ENCODE measurements at places on chromosomes 6 and 20.

DNA sequence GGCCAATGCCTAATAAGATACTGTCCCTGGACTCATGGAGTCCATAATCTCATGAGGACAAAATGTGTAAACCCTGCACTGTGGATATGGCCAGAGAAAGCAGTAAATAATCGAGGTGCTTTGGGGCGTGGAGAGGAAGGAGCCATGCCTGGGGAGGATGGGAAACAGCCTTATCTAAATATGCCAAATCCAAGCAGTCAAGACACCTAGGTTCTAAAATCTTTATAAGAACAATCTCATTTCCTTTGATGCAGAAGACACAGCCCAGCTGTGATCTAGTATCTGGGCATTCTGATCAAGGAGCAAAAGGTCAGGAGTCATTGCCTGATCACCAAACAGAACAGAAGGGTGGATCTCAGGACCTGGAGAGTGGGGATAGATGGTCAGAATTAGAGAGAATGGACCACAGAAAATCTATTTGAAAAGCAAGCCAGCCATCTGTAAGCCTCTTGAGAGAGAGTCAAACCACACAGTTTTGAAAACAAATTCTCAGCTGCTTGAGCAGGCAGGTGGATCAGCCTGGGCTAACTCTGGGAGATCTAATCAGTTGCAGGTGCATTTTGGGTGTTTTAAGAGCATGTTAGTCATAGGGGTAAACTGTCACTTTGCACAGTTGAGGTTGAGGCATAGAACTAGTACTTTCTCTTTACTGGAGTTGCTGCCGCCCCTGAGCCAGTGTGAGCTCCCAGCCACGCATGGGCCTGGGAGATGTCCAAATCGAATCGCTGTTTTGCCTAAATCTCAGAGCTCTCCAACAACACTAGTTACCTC lies 130.8 kb upstream of the TNFAIP3 start:
- peak; percentile 44 for DNase-seq

- DNase-seq = no peak
Observed at GRCh38 chr6:25883536-25883935, 9.5 kb upstream of the SLC17A3 start.

GRCh38 chr20:35133031-35133430 lies 14.1 kb downstream of the EDEM2 start:
- DNase-seq = no peak

DNA sequence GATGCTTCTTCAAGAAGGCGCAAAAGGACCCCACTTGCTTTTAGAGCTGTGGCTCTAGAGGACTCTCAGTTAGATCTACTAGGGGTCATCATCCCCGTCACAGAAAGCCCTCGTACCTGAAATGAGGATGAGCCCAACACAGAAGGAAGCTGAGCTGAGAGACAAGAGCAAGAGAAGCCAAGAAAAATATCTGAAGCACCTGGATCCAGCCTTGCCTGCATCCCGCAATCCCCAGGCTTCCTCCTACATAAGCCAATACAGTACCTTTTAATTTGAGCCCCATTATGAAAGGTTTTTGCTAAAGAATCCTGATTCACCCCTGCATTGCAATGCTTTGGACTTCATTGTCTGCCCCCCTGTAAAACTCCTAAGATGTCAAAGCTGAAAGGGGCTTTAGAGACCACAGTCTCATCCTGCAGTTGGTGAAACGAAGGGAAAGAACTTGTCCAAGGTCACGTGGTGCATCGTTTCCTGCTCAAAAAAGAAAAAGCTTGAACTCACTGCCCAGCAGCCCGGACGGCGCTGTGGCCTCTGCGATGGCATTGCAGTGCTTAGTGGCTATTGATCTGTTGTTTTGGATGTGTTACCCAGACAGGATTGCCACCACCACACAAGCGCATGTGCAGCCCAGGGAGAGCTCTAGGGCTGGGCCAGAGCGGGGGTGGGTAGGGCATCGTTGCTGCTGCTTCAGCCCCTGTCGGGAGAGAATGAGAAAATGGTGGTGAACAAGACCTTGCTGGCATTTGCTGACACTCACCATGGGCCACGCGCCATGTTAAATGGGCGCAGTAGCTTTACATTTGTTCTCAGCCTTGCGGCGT lies 28.4 kb downstream of the AAR2 start:
- no peak for DNase-seq

DNA sequence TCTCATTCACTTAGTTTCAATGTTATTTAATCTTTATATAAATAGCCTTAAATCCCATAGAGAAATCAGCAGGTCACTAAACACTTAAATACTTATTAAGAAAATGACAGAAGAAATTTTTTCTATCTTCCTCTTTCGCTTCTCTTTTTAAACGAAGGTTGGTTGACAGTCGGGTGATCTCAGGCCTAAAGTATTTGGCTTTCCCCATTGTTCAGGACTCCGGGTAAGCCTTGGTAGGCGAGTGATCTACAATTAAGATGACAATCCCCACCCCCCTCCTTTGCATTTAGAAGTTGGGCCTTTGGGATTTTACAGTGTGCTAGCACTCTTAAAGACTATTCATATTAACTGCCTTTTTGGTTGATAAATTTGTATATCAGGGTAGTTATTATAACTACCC lies 19.7 kb upstream of the UTRN start:
- DNase-seq = no peak

- no peak for DNase-seq
Observed at GRCh38 chr20:59269411-59270025, 30.9 kb upstream of the EDN3 start.

- DNase-seq = no peak
Observed at GRCh38 chr6:74410630-74411029, 714.6 kb downstream of the CD109 start.

DNA sequence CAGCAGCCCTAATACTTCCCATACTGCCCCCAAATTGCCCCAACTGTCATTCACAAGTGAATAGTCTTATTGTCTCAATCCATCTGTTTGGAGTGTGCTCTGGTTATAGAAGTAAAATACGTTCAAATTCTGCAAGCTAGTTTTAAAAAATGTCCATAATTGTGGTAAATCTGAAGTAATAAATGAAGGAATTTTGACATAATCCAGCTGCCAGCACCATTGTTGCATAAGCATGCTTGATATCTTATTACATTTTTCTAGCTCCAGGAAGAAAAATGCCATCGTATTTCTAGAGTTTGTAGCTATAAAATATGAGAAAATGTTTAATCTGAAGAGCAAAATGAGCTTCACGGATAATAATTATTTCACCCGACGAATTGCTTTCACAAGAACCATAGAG lies 664.7 kb downstream of the RFPL4B start:
- no peak for DNase-seq

DNA sequence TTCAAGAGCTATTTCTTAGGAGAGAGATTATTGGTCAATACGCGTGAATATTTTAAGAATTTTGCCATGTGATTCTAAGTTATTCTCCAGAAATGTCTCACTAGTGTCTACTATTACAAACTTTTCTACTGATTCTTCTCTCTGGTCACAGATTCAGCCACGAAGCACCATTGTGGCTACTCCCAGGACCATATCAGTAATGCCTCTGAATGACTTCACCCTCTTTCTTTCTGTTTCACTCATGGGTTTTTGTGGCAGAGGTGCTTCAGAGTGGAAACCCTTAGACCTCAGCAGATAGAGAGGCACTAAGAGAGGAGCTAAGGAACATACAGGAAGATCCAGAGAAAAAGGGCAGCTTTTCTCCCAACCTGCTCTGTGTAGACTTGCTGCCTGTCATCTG lies 211.3 kb downstream of the CBLN4 start:
- no peak for DNase-seq

DNA sequence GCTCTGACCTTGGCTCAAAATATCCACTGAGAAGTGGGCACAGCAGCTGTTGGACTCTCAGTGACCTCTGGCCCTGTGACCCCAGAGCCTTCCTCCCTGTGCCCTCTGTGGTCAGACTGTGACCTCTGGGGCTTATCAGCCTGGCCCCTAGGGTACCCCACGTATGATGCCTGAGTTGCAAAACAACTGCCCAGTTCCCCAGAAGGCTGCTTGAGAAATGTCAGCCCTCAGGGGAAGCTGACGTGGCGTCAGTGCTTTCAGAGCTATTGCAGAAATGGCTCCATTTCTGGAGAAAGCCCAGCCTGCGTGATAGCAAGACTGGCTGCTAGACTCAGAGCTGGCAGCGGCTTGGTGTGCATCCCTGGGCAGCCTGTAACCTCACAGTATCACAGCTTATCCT lies 31.5 kb upstream of the TGM2 start:
- DNase-seq = no peak

GRCh38 chr6:138863321-138863720 lies 67.4 kb downstream of the ECT2L start:
- no peak for DNase-seq

- DNase-seq = no peak
Observed at GRCh38 chr20:3919352-3919751, 30.2 kb downstream of the PANK2 start.
